Camera-type eye (tissue), 1 donor: ENCODE measurements at places on chromosomes 3 and 15. TPM values are rescaled to one million over a fixed set of nuclear protein-coding genes. Genes with fewer than 3 reads are reported as not detected.

Gene GNAT1
- total RNA-seq = 66.7 TPM

Gene CLDN16
- total RNA-seq = 0.16 TPM

Gene C3orf20
- total RNA-seq = 0.22 TPM

Gene SHF
- total RNA-seq = 40.8 TPM

Gene LRRC31
- not detected for total RNA-seq

Gene CPNE9
- total RNA-seq = 3.8 TPM

Gene COX5A
- 56.7 TPM for total RNA-seq

Gene ONECUT1
- 21.3 TPM for total RNA-seq

Gene CEP97
- 51.5 TPM for total RNA-seq

Gene ITIH1
- not detected for total RNA-seq

Gene ZPLD1
- total RNA-seq = 1.9 TPM

Gene ZFYVE19
- 35.9 TPM for total RNA-seq

Gene TLNRD1
- total RNA-seq = 12.2 TPM

Gene PML
- 48.0 TPM for total RNA-seq

Gene GOLGA8R
- 10.7 TPM for total RNA-seq

Gene MESP1
- 1.2 TPM for total RNA-seq

Gene GOLGA8O
- 1.5 TPM for total RNA-seq

Gene CLDN18
- total RNA-seq = not detected

Gene FRMD4B
- total RNA-seq = 60.3 TPM

Gene ELL3
- 5.0 TPM for total RNA-seq

Gene ZNF660
- total RNA-seq = 21.2 TPM

Gene FANCD2OS
- not detected for total RNA-seq

Gene SLITRK3
- 2.4 TPM for total RNA-seq

Gene GRK7
- total RNA-seq = 1.3 TPM

Gene ARL8B
- total RNA-seq = 67.8 TPM
